Stimulated activated CD4-positive, alpha-beta T cell treated with anti-CD3 and anti-CD28 coated beads, Interleukin-15, amount 100 ng/mL, for 48 hours (primary cell): ENCODE measurements at places on chromosomes 16 and 17.

- no peak for DNase-seq
Measured at GRCh38 chr16:23952128-23952970, 116.6 kb downstream of the PRKCB start.

DNA sequence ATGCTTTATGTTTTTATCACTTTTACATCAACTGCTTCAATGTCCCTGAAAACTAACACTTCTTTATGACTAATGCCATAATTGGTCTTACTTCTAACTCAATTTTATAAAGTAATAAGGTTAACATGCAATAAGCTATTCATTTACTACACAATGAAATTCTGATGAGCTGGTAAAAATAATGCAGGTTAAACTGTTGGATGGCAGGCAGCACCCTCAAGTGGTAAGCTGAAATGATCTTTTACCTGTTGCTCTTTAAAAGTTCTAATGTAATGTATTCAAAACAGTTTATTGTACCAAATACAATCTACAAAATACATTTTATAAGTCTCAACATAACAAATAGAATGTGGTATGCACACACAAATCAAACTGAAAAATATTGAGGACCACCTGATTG is 1280.3 kb downstream of the CDH8 start:
- no peak for DNase-seq

DNA sequence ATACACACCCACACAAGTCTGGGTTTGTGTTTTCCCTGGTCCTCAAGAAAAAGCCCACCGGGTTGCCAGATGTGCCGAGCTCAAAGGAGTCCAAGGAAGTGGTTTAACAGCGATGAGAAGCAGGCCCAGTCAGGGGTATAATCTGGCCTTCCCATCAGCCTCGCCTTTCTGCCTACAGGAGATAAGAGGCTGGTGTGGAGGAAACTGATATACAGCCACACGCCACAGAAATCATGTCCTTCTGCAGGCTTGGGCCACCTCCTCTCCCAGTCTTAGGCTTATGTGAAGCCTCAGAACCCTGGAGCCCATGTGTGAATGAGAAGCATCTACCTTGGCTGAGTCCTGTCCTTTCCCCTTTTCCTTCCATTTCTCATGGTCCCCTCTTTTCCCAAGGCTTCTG is 43.6 kb upstream of the MMP2 start:
- no peak for DNase-seq

GRCh38 chr17:32783602-32784001 is 93.3 kb downstream of the MYO1D start:
- no peak for DNase-seq

DNA sequence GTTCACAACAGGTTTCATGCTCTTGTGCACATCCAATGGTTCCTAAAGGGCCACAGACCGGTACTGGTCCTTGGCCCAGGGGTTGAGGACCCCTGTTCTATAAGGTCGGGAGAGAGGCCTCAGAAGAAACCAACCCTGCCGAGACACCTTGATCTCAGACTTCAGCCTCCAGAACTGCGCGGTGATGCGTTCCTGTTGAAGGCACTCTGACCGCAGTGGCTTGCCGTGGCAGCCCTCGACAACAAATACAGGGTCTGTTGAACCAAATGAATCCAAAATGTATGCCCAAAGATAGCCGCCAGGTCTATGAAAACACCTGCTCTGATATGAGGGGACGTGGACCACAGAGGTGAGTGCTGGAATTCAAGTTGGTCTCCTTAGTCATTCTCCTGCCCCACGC is 389.8 kb downstream of the SEC14L1 start:
- DNase-seq = no peak

GRCh38 chr16:9092978-9093344 is 1.5 kb downstream of the HAPSTR1 start:
- DNase-seq = no peak

DNA sequence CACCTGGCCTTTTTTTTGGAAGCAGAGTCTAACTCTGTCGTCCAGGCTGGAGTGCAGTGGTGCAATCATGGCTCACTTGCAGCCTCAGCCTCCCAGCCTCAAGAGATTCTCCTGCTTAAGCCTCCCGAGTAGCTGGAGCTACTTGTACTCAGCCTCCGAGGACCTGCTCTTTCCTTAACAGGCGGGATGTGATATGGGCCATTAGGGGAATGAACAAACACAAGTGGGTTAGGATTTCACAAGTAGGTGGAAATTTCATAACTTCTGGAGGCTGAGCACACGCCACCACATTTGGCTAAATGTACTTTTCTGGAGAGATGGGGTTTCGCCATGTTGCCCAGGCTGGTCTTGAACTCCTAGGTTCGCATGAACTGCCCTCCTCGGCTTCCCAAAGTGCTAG is 4.1 kb downstream of the PAM16 start:
- no peak for DNase-seq

DNA sequence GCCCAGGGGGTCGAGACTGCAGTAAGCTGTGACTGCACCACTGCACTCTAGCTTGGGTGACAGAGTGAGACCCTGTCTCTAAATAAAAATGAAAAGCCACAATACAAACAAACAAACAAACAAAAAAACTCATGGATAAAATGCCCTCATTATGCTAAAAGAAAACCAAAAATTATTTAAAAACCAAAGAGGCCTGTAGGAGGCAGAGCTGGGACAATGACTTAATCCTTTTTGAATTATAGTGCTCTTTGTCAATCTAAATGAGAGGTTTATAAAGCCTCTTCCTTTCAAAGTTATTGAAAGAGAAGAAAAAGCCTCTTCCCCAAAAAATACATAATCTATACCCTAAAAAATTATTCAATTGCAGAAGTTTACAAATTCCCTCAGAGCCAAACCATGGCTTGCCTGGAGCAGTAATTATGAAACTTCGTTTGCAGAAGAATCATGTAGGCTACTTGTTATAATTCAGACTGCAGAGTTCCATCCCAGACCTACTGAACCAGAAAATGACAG is 18.5 kb downstream of the CRLF3 start:
- DNase-seq = no peak
